ENCODE measurements at places on chromosomes 7 and 10. TPM values are rescaled to one million over a fixed set of nuclear protein-coding genes. Genes with fewer than 3 reads are reported as not detected.

The CRHR2 gene
- not detected for total RNA-seq

The ZNF467 gene
- 0.23 TPM for total RNA-seq

The PLEKHS1 gene
- total RNA-seq: not detected

GRCh38 chr7:47902013-47902412 lies 46.3 kb downstream of the PKD1L1 start:
- DNase-seq: no peak

DNA sequence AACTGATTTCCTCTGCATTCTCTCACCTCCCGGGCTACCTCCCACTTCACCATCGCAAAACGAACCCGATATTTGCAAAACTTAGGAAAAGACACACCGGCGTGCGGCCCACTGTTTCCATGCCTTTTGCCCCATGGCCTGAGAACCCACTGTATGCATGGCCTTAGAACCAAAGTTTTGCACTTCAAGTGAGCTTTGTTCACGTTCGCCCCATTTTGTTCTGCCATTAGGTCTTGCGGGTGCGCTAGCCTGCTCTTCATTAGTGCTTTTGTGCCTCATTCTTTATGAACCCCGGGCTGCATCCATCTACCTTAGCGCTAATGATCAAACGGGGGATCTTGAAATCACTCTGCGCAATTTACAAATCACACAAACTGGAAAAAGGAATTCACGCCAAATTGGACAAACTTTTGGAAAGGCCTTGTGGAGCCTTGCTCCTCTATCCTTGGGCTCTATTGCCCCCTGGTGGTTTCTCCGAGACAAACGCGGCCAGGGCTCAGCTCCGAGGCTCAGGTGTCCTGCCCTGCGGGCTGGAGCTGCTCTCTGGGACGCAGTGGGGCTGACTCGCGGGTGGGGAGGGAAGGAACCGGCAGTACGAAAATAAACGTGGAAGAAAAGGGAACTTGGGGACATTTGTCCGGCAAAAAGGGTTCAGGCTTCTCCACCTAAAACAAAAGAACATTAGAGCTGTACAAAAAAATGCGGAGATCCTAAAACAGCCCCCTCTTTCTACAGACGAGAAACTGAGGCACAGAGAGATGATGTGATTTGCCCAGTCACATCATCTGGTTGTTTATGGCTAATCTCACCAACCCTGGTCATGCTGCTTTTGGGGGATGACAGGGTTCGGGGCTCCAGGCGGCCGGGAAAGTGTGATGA lies 300.4 kb upstream of the NFE2L3 start:
- peak; percentile 61 for DNase-seq

- no peak for DNase-seq
Observed at GRCh38 chr7:123548406-123548805, 9.2 kb downstream of the NDUFA5 start.

All from activated naive CD4-positive, alpha-beta T cell treated with anti-CD3 and anti-CD28 coated beads, Interleukin-2, amount 50 U/mL, for 72 hours (primary cell).